Activated gamma-delta T cell (primary cell): ENCODE measurements at places on chromosomes 7 and 10.

GRCh38 chr10:116147147-116147905 is 125.7 kb downstream of the GFRA1 start:
- no peak for DNase-seq

DNA sequence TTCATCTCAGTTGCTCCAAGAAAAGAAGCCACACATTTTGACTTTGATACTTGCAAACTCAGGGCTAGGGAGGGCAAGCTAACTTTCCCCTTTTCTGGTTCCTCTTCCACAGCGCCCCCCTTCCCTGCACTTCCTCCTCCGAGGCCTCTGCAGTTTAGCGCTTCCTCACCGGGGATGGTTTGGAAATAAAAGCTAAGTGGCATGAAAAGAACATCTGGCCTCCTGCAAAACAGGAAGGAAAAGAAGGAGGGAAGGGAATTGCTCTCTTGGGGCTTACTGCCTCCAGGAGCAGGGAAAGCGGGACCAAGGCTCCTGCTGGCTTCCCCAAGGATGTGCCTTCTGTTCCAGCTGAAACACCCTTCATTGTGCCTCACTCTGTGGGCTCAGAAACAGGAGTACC is 42.3 kb downstream of the PRKCQ start:
- DNase-seq: no peak

DNA sequence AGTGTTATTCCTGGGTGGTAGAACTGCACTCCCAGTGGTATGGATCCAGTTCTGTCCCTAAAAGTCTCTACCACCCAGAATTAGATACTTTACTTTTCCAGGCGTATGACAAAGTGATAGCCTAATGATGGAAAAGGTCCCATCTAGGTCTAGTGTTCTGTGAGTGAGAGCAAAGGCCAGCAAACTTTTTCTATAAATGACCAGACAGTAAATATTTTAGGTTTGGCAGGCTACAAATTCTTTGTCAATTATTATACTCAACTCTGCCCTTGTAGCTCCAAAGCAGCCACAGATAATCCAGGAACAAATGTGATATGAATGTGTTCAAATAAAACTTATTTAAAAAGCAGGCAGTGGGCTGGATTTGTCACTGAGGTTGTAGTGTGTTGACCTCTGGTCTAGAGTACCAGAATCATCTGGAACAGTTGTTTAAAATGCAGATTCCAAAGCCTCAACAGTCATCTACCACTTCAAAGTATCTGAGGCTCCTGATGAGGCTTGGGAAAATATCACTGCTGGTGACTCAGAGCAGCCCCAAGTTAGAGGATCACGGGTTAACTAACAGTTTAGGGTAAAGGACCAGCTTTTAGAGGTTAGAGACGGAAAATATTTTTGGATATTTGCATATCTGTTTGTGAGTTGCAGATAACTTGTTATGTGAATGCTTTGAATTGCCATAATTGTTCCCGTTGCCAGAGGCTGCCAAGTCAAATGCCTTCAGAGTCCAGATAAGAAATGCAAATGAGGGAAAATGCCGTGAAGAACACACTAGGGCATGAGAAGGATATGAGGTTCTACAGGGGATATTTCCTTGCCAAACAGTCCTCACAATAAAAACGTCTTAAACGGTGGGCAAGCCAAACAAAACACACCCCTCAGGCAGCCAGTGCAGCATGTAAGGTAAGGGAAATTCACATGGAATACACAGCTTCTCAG is 19.4 kb downstream of the NRAP start:
- no peak for DNase-seq

GRCh38 chr10:102261842-102262241 is 16.5 kb downstream of the GBF1 start:
- no peak for DNase-seq

DNA sequence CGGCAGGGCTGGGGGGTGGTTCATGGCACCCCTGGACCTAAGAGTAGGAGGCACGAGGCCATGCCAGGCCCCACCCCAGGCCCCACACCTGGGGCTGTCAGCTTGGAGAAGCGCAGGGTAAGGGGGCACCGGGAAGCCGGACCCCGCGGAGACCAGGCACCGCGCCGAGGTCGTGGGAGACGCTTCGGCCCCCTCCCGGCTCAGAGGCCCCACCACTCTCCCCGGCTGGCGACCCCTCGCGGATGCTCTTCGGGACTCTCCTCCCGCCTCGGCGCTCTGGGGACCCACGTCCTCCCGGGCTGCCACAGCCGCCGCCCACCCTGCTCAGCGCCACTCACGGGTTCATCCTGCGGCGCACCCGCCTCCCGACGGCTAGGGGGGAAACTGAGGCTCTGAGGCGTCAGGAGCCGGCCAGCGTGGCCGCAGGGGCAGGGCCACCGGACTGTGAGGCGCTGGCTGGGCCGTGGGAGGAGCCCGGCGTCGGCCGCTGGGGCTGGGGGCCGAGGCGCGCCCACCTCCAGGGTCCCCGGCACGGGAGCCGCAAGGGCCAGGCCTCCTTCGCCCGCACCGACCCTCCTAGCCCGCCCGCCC is 25.9 kb downstream of the PDGFA start:
- no peak for DNase-seq

GRCh38 chr10:111222961-111223360 is 146.1 kb downstream of the ADRA2A start:
- no peak for DNase-seq

DNA sequence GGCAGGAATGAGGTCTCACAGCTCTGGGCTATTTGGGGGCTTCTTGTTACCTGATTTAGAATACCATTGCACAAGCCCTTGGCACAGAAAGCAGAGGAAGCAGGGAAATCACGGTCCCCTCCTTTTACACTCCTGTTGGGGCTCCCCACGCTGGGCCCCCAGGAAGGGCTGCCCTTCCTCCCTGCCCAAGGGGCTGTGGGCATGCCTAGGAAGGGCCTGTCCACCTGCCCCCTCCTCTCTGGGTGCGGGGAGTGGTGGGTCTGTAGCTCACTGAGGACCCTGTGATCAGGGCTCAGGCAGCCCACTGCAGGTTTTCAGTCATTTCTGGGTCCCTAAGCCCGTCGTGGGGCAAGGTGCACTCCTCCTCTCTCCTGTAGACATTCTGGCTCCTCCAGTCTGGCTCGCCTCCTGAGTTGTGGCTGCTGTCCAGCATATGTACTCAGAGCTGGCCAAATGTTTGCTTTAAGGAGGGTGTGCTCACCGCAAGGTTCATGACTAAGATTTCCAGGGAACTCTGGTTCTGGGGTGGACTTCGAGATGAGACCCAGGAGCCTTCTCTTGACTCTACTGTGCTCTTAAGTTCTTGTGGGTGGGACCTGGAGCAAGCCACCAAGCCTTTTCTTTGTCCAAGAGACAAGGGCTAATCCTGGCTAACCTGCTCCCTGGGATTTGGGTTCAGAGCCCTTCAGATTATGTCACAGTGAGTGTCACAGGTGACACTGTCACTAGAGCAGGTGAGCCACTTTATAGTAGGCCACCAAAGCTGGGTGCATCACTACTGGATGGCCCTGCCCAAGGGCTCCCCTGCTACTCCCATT is 56.0 kb downstream of the TACR2 start:
- DNase-seq: no peak

DNA sequence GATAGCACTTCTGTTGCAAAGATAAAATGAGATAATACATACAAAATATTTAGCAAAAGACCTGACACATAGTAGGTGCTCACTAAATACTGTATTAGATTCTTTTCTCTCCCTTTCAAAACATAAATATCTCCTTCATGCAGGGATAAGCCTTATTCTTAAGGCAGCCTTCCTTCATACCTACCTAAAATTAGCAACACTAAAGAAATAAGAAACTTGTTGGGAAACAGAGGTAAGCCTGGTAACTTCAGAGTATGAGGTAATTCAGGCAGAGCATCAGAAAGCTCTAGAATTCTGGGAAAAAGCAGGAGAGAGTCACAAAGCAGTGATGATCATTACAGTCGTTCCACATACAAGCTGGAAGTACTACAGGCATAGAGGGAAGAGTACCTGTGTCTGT is 15.2 kb downstream of the HIBADH start:
- DNase-seq: no peak

- DNase-seq: no peak
These were observed 933.3 kb downstream of the GRID1 start for GRCh38 chr10:85433248-85433647.

GRCh38 chr10:89165923-89166322 is 41.2 kb downstream of the CH25H start:
- no peak for DNase-seq

GRCh38 chr7:101814991-101815825 is 2.2 kb upstream of the CUX1 start:
- DNase-seq: peak; percentile 66

DNA sequence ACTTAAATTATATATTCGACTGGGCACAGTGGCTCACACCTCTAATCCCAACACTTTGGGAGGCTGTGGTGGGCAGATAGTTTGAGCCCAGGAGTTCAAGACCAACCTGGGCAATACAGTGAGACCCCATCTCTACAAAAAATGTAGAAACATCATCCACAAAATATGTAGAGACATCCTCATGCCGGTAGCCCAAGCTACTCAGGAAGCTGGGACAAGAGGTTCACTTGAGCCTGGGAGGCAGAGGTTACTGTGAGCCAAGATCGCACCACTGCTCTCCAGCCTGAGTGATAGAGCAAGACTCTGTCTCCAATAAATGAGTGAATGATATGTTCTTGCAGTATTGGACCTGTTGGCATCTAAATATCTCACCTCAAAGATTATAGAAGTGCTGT is 22.6 kb upstream of the TNS3 start:
- no peak for DNase-seq

DNA sequence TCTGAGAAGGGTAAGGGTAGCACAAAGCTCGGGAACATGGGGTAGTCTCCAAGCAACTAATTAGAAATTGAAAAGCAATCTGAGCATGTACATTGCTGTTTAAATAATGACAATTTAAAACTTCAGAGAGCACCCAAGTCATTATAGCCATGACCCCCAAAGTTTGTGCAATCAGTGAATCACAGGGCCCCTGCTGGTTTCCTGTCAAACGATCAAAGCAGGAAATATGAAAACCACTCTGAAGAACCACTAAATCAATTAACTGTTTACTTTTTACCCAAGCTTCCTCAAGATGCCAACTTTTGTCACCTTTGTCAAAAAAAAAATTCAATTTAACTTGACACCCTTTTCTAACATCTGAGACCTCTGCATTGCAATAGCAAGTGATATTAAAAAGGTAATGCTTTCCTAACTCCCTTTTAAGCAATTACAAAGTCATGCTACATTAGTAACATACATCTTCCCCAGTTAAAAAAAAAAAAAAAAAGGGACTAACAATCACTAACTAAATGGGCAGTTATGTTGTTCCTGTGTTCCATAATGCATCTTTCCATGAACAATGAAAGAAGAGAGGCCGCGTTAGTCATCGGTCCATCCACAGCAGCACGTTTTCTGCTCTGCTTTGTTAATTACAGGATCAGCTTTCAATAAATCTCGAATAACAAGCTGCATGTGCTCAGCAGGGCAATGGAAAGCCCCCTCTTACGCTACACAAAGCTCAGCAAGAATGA is 80.6 kb downstream of the ETV1 start:
- DNase-seq: no peak

GRCh38 chr7:122914812-122915211 is 28.6 kb upstream of the CADPS2 start:
- DNase-seq: no peak

DNA sequence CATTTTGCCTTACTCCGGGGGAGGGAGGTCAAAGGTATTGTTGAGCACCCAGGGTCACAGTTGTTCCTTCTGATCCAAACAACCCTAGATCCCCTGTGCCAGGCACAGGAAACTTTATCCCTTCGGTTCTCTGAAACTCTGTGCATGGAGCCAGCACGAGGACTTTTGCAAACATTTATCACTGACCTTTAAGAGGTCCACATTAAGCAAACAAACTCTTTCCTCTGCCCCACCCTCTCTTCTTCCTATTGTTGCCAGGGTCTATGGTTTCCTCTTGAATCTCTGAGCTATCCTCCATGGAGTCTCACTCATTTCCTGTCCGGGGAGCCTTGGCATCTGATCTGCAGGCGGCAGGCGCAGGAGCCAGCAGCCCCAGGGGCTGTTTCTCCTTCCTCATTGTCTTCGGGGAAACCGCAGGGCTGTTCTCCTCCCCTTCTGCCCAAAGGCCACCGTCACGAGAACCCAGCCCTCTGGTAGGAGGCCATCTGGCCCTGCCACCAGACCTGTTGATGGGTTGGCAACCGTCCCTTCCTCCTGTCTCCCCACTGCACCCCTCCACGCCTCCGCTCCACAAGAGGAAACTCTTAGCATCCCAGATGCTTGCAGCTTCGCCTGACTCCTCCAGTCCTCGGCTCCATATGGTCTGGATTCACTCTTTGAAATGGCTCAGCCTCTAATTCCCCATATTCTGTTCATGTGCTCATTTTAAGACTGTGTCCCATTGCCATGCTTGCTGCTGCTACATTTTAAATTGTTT is 327.3 kb upstream of the NRP1 start:
- no peak for DNase-seq

GRCh38 chr7:108836256-108836655 is 266.6 kb downstream of the DNAJB9 start:
- DNase-seq: no peak

- no peak for DNase-seq
These were observed 11.8 kb upstream of the ITGB8 start for GRCh38 chr7:20318933-20319332.

- no peak for DNase-seq
These were observed 106.0 kb upstream of the INSYN2A start for GRCh38 chr10:127302343-127302742.

- DNase-seq: no peak
These were observed 6.0 kb downstream of the GPR146 start for GRCh38 chr7:1050254-1050906.

DNA sequence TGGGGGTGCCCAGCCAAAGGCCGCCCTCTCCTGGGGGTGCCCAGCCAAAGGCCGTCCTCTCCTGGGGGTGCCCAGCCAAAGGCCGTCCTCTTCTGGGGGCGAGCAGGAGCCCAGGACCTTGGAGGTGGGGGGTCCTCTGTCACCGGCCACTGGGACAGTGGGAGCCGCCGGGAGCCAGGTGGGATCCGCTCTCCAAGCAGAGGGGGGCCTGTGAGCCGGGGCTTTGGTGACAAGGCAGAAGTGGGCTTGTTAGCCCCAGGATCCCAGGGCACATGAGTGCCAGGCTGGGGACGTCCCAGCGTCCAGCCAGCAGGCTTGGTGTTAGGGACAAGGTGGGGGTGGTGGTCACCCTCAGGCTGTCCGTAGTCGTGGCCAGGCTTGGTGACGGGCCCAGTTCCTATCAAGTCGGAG is 29.4 kb upstream of the UTF1 start:
- DNase-seq: no peak

- no peak for DNase-seq
These were observed 133.0 kb upstream of the TNS3 start for GRCh38 chr7:47714669-47715607.
